ENCODE measurements at places on chromosomes 4 and X.

- peak; percentile 19 for DNase-seq
Observed at GRCh38 chr4:96652158-96652557, 812.3 kb downstream of the PDHA2 start.

GRCh38 chrX:45017946-45018345, 145.0 kb downstream of the KDM6A start:
- no peak for DNase-seq

- DNase-seq: peak; percentile 83
Observed at GRCh38 chrX:47217121-47217851, 1.2 kb upstream of the CDK16 start.

DNA sequence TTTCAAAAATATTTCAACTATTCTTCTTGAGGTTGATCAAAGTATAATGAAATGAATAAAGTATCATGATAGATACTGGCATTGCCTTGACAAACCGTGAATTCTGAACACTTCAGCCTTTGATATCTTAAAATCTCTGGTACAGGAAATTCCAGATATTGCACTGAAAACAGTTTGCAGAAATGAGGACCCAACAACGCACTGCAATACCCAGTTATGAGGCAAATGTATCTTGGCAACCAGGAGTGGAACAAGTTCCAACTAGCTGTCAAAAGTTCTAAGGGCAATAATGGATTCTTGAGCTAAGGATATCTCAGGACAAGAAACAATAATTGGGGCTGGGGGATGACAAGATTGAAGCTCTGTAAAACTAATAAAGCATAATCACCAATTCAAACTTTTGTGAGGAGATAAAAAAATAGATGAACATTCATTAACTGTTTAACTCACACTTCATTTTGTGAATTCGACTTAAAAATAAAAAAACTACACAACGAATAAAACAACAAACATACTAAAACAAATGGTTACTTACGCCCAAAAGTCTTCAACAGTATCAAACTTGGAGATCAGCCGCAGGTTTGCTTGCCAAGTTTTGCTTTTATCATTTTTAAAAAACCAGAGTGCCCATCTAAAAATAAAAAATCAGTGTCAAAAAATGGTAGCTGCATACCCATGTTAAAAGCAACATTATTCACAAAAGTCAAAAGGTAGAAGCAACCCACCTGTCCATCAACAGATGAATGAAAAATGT, 38.1 kb downstream of the EIF4E start:
- DNase-seq: peak; percentile 55

DNA sequence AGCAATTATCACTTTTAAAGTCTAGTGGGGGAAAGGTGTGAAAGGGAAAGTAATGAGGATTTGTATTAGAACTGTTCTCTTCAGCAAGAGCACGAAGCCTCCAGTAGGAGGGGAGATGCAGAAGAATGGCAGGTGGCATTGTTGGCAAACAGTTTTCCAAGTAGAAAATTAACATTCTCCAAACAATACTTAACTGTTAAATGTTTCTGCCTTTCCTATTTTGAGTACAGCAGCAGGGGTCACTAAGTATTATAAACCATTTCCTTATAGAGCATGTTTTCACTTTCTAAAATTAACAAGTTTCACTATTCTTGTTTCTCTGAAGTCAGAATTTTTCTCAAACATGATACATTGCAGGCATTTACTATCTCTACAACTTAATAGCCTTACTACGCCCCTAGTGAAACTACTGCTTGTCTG, 58.7 kb downstream of the LEF1 start:
- DNase-seq: no peak

DNA sequence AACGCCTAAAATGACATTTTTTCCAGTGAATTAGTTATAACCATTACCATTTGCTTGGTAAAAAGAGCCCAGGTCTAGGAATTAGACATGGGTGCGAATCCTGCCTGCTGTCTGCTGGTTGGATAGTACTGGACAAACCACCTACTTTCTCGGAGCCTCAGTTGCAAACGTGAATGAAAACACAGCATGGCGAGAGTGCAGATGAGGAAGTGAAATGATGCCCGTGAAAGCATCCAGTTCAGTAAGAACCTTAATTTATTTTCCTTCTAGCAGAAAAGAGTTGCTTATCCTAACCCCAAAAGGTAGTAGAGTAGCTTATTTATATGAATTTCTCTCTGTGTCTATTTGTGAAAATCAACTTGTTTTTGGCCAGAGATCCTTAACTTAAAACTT, 171.4 kb upstream of the GALNT7 start:
- no peak for DNase-seq

DNA sequence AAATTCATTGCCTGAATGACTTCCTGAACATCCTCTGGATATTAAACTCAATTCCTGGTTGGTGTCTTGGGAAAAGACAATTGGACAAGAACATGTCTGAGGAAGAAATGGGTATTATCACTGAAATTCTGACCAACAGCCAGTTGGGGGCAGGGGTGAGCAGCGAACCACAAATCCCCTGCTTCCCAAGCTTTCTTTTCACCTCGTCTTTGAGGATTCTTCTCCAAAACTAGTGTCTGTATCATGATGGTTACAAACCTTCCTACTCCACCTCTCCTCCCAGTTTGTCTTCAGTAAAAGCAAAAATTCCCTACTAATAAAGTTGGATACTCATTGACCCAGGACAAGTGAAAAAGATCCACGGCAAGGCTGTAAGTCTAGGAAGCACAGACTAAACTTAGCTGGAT, 48.3 kb upstream of the WDR1 start:
- peak; percentile 51 for DNase-seq

GRCh38 chr4:78568640-78569305, 17.2 kb downstream of the ANXA3 start:
- DNase-seq: peak; percentile 45

- no peak for DNase-seq
Observed at GRCh38 chr4:42789041-42789567, 103.4 kb upstream of the GRXCR1 start.

GRCh38 chr4:152448038-152448707, 87.7 kb downstream of the FBXW7 start:
- no peak for DNase-seq

GRCh38 chr4:80093563-80093962, 20.5 kb upstream of the ANTXR2 start:
- DNase-seq: no peak

- no peak for DNase-seq
Observed at GRCh38 chr4:110640576-110640975, 17.7 kb upstream of the PITX2 start.

GRCh38 chrX:12080265-12080664, 58.0 kb upstream of the FRMPD4 start:
- peak; percentile 43 for DNase-seq

DNA sequence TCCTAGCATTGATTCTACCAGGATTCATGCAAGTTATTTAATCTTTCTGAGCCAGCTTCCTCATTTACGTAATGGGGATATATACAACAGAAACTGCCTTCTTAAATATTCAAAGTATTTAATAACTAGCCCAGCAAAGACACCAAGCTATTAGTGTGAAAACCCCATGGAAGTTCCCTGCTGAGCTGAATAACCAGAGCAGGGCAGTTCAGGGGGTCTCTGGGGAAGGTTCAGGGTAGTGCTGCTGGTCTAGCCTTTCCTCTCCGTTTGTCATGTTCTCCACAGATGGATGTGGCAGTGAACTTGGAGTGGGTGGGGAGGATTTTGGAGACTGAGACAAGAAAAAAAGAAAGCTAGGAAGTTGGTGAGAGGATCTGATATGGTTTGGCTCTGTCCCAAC, 240.8 kb upstream of the TAPT1 start:
- DNase-seq: no peak

DNA sequence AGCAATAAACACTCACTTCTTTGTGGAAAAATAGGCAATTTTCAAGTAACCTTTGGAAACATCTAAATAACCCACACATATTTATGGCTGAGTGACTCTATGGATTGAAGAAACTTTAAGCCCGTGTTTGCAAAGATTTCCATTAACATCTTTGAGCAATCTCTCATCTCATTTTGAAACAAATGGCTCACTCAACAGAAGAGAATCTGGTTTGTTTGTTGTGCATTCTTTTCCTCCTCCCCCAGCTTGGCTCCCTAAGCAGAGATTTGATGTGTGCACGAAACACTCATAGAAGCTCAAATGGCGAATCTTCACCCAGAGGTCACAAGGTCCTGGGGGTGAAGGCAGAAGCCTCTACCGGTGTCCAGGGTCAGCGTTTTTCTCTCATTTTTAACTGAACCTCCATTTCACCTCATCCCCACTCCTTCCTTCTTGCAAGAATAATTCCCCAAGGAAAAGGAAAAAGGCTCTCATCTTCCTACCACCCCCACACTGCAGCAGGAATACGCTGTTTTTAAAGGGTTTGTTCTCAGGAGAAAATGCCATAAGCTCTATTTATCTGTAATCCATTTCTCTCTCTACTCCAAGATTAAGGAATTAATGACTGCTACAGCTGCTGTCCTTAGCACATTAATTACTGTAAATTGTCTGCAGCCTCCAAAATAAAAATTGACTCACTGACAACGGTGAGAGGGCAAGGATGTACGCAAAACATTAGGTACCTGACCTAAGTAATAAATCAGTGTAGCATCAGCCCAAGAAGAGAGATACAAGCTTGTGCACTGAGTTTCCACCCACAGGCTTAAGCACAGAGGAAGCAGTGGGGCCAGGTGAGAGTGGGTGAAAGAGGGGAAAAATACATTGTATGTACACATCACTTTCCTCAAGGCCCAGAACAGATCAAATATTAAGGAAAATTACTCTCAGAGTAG, 307.6 kb upstream of the NOCT start:
- DNase-seq: no peak

DNA sequence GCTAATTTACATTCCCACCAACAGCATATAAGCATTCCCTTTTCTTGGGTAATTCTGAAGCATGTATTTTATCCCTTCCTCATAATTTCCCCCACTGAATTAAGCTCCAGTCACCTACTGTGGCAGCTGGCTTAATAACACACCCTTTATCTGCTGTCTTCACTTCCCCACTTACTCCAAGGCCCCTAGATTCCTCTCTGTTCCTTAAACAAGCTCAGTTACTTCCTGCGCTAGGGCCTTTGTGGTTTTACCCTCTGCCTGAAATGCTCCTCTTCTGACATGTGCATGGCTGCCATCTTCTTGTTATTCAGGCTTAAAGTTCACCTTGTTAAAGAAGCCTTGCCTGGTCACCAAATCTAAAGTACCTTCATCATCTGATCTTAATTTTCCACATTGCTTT, 47.2 kb upstream of the RPS6KA3 start:
- DNase-seq: no peak

DNA sequence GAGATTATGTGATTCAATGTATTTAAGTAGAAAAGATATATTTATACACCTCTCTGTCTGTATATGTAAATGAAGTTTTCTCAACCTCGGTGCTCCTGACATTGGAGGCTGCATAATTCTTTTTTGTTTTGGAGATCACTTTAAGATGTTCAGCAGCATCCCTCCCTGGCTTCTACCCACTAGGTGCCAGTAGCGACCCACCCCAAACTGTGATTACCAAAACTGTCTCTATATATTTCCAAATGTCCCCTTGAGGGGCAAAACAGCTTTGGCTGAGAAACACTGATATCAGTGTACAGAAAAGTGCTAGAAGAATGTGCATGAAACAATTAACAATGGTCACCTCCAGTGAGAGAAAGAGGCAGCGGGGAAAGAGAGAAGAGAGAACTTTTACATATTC, 51.2 kb downstream of the DCX start:
- no peak for DNase-seq

DNA sequence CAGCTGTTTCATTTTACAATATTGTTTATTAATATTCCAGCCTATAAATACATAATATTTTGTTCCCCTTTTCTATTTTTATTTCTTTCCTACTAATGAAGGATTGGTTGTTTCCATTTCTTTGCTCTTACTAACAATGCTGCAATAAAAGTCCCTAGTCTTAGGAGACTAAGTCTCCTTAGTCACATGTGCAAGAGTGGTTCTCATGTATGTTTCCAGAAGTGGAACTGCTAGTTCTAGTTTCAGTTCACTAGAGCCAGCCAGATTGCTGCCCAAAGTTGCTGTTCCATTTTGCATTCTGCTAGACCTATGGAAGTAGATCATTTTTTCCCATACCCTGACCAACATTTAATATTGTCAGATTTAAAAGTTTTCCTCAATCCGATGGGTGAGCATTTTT, 44.3 kb downstream of the CNGA1 start:
- DNase-seq: no peak

GRCh38 chr4:118356731-118357130, 3.9 kb upstream of the PRSS12 start:
- peak; percentile 62 for DNase-seq

DNA sequence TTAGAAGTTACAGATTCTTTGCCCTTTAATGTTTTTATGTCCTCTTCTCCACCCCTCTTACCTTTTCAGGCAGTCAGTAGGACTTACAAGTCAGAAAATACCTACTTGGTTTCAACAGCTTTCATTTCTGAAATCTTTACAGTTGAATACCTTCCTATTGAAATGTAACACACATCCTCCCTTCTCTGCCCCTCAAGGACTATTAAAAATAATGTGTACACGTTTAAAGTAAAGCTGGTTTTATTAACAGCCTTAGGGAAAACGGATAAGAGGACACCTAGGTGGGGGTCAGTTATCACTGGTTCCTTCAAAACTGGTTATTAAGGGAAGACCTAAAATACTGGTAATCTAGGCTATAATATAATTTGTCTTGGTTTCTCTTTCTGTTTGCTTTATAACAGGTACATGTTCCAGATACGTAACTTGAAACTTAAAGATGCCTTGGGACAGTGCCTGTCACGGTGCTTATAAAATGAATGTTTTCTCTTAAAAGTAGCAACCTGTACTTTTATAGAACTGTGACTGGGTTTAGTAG, 1.8 kb downstream of the CCSER1 start:
- DNase-seq: no peak

DNA sequence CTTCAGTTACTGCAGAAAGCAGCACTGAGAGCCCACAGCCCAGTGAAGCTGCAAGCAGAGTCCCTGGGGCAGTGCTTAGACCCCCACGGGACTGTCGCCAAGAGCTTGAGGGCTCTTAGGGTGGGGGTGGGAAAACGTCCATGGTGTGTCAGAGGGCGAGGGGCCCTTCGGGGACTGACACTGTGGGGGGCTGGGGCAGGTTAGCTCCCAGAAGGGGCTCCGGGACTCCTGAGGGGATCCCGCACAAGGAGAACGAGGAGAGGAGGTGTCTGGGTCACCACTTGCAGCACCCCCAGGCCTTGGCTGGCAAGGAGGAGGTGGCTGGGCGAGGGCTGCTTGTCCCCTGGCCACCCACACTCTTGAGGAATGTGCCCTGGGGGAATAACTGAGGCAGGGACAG, 20.8 kb downstream of the NAT8L start:
- DNase-seq: no peak

GRCh38 chr4:130393642-130394041, 1297.7 kb downstream of the C4orf33 start:
- DNase-seq: no peak

DNA sequence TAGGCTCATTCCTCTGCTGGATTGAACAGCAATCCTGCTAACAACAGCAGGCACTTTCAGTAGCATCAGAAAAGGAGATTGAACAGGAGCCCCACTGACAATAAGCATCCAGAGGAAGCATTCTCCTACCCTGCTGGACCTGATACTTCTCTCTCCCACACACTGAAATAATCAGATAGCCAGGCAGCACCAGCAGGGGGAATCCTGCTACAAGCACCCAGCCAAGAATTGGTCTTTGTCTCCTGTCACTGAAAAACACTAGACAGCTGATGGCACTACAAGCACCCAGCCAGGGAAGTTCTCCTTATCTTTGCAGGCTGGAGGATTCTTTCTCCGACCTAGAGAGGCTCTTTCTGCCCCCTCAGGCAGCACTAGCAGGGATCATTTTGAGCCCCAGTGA, 444.3 kb upstream of the GRIA3 start:
- DNase-seq: peak; percentile 23

Measured in bronchial epithelial cell (primary cell).